IMR-90 (cell line): ENCODE measurements at places on chromosomes 4 and X. TPM values are rescaled to one million over a fixed set of nuclear protein-coding genes. Genes with fewer than 3 reads are reported as not detected.

Gene IQCM
- not detected in 2 replicates for total RNA-seq

Gene MAGEE1
- total RNA-seq = 0.54 and 0.56 TPM in 2 replicates

Gene DCAF8L2
- total RNA-seq = not detected in 2 replicates

Gene CT45A10
- not detected in 2 replicates for total RNA-seq

Gene TECRL
- not detected in 2 replicates for total RNA-seq

Gene HS6ST2
- total RNA-seq = not detected in 2 replicates

Gene NAA11
- total RNA-seq = not detected in 2 replicates

Gene NOX1
- total RNA-seq = not detected in 2 replicates

GRCh38 chr4:2689114-2689513 is 67.0 kb downstream of the TNIP2 start:
- no peak for DNase-seq

DNA sequence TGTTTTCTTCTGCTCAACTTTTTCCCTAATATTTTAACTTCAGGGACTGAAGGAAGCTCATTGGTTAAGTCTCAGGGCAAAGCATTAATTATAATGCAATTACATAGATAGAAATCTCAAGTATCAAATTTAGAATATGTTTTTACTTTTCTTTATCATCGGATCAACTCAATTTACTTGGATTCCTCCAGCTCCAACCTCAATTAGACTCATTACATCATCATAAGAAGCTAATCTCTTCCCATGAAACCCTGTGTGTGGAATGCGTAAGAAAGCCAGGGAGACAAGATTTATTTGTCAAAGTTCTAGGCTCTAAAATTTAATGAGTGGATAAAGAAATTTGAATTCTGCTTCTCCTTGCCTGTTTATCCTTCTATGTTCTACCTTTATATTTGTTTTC is 918.4 kb downstream of the ADGRL3 start:
- DNase-seq = no peak

- DNase-seq = no peak
Measured at GRCh38 chrX:153544727-153545126, 27.3 kb downstream of the ATP2B3 start.

- no peak for DNase-seq
Measured at GRCh38 chr4:147696866-147697265, 12.9 kb upstream of the PRMT9 start.

DNA sequence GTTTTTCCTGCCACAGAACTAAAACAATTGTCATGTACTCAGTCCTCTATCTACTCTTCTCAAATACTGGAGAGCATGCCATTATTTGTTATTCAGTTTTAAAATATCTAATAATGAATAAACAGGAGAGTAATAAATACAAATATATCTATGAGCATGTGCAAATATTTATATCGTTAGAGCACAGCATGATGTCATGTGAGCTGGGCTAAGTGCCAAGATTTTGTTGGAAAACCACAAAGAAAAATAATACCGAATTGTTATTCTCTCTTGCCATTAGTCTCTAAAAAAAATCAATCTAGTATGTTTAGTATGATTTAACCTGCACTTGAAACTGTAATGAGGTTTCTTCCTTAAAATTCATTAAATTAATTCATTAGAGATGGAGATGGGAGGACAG is 97.3 kb downstream of the DDX60 start:
- peak; percentile 85 for DNase-seq

- no peak for DNase-seq
Measured at GRCh38 chrX:87265518-87265917, 252.1 kb upstream of the KLHL4 start.

DNA sequence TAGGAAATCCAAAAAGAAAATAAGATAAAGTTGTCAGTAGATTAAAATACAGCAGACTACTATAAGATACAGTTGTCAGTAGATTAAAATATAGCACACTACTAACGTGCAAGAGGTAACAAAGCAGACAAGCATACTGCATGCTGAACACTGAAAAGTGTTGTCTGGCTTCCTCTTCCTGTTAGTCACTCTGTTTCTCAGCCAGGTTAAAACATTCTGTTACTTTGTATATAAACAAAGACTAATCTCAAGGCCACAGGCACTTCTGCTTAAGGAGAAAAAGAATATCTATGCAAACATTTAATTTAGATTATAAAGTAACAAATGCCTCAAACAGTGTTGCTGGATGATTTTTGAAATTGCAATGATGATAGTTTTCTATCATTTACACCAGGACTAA is 41.0 kb upstream of the SCD5 start:
- DNase-seq = peak; percentile 69

DNA sequence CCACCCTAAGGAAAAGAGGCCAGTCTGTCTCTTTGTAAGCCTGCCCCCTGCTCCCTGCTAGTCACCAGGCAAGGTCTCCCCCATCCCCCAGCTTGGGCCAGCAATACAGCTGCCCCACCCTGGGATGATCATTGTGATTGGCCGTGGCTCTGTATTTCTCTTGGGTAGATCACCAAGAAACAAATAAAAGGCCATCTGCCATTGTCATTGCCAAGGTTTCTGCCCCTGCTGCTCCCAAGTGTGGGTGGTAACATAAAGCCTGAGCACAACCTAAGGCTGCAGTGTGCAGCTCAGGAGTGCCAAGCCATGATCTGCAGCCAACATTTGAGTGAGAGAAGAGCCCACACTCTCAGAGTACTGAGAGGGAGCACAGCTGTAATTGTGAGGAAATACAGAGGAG is 241.0 kb upstream of the POF1B start:
- DNase-seq = no peak

- DNase-seq = peak; percentile 47
Measured at GRCh38 chr4:16034010-16034748, 49.6 kb downstream of the PROM1 start.

- DNase-seq = no peak
Measured at GRCh38 chr4:87058356-87059073, 123.7 kb downstream of the AFF1 start.

GRCh38 chr4:109979920-109980717 is 67.4 kb downstream of the EGF start:
- peak; percentile 78 for DNase-seq

DNA sequence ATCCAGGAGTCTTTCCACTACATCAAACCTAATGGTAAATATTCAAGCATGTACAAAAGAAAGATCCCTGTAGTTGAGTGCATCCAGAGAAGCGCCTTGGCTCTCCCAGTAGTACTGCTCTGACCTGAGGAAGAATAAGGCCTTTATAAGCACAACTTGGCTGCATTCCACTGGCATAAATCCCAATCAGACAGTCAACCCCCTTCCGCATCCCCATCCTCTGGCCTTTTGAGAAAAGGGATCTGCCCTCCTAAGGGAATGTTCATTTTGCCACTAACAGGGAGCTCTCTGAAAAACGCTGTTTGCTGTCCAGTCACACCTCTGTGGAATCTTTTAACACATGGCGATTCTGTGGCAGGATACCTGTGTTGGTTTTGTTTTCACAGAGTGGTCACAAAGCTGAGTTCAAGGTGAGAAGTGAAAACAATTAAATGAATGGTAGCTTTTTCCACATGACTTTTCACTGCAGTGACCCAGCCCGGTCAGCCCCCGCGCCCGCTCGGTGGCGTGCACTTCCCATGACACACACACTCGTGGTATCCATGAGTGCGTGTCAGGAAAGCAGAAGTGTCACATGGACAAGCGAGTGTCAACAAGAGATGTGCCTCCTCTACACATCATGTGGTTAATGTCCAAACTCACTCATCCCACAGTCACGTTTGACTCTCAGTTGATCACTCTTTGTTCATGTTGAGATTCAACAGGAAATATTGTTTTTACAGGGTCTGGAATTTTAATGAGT is 112.2 kb upstream of the ENPP6 start:
- peak; percentile 40 for DNase-seq

GRCh38 chr4:184471881-184472613 is 2.3 kb downstream of the IRF2 start:
- peak; percentile 30 for DNase-seq

DNA sequence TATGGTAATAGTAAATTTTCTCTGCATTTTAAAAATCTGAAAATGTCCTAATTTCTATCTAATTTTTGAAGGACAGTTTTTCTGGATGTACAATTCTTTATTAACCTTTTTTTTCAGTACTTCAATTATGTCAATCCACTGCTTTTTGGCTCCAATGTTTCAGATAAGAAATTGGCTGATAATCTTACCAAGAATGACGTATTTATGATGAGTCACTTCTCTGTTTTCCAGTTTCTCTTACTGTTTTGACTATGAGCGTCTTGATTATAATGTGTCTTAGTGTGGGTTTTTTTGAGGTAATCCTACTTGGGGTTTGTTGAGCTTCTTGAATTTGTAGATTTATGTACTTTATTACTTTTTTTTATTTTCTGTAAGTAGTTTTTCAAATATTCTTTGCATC is 47.2 kb downstream of the UGT2B11 start:
- peak; percentile 2 for DNase-seq

DNA sequence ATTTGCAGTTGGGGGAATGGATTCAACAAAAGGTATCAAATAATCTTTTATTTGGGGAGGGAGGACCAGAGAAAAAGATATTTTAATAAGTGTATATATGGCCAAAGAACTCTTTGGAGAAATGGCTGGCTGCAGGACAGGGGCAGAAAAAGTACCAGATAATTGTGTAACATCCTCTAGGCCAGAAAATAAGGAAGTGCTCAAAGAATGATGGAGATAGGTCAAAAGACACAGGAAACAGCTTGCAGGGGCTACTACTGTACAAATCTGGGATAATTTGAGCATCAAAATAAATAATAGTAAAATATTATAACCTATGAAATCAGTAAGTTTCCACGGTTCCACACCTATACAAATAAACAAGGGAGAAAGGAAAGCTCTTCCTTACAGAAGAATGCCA is 34.8 kb downstream of the KLHL5 start:
- DNase-seq = no peak

DNA sequence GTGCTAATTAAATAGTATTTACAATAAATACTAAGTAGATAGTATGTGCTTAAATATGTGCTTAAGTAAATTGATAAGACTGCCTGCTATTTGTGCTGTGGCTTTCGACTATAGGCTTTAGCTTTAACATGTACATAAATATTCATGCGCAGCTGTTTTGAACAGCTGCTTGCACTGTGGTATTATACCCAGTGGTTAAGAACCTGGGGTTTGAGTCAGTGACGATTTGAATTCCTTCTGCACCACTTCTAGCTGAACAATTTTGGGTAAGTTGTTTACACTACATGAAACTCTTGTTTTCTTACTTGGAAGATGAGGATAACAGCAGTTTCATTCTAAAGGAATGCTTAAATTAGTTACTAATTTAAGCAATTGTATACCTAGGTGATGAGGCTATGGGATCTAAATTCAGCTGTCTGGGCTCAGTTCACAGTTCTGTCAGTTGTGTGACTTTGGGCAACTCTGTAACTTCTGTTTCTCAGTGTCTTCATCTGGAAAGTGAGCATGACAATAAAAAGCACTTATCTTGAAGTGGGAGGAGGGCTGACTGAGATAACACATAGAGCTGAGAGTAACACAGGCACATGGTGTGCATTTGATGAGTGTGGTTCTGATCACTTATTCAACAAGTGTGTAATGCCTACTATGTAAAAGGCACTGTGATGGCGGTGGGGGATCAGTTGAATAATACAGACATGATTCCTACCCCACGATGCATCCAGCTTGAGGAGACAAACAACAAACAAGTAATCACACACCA is 37.0 kb downstream of the HPGDS start:
- DNase-seq = peak; percentile 19

GRCh38 chr4:13981499-13981898 is 354.0 kb upstream of the BOD1L1 start:
- DNase-seq = no peak

GRCh38 chr4:2652415-2653160 is 103.5 kb downstream of the TNIP2 start:
- DNase-seq = no peak

- no peak for DNase-seq
Measured at GRCh38 chr4:174540175-174540574, 17.9 kb upstream of the HPGD start.

GRCh38 chr4:98314791-98315565 is 53.8 kb downstream of the RAP1GDS1 start:
- DNase-seq = peak; percentile 46

DNA sequence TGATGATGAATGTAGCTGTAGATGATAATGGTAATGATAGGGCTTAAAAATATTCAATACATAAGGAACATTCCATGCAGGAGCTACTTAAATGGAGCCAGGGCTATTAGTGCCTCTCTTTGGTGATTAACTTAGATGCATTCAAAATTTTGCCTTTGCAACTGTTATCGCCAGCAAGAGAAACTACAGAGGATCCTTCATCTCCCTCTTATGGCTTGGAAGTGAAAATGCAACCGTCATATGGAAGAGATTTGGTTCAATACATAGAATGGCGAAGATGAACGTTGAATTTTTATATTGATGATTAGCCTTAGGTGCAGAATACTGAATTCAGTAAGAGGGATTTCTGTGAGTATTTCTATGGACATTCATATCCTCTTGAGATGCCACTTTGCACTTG is 134.5 kb upstream of the NLGN4X start:
- DNase-seq = no peak

- no peak for DNase-seq
Measured at GRCh38 chr4:128285085-128285997, 2.3 kb downstream of the PGRMC2 start.

GRCh38 chr4:55369968-55370367 is 23.9 kb downstream of the SRD5A3 start:
- DNase-seq = no peak

- DNase-seq = no peak
Measured at GRCh38 chr4:17898553-17899055, 87.8 kb downstream of the NCAPG start.

DNA sequence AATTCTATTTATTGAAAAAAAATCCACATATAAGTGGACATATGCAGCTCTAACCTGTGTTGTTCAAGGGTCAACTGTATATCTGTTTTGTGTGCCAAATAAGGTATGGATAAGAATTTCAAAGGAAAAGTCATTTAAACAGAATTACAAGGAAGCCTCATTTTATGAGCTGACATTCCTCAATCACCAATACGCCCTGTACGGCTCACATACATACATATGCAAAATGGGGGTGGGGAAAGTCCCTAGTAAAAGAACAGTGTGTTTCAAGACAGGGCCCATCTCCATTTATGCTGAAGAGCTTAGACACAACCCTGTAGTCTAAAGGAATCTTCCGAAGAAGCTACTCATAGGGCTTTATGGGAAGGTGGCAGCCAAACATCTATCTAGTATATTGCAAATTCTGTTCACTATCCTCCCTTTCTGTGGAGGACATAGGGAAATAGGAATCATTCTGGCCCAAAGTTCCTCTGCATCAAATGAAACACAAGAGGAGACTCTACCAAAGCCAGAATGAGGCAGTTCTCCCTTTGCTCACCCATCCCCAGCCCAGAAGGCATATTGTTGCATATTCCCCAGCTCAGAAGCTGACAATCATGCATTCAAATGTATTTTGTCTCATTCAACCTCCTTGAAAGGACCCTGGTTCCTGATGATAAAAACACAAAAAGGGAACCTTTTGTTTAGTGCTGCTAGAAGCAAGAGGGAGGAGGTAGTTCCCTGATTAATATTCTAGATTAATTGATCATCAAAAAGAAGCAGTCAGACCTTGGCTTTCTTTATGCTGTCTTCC is 13.7 kb upstream of the ZBTB33 start:
- no peak for DNase-seq

DNA sequence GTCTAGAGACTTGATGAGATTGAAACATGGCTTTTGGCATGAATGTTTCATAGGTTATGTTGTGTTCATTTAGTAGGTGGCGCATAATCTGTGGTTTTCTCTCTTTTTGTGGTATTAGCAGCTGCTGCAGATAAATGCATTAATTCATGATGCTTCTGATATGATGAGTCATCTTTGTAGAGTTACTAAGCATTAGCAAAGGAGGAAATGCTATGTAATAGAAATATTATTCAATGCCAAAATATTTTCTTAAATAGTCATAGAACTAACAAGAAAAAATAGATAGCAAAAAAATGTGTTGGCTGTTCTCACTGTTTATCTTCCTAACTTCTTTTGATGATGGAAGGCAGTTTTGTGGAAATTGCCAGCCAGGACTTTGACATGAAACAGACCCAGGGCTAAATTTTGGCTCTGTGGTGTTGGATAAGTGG is 3.6 kb downstream of the ZXDB start:
- peak; percentile 85 for DNase-seq
